Smooth muscle cell of the brain vasculature (primary cell): ENCODE measurements at places on chromosomes 11 and 22.

DNA sequence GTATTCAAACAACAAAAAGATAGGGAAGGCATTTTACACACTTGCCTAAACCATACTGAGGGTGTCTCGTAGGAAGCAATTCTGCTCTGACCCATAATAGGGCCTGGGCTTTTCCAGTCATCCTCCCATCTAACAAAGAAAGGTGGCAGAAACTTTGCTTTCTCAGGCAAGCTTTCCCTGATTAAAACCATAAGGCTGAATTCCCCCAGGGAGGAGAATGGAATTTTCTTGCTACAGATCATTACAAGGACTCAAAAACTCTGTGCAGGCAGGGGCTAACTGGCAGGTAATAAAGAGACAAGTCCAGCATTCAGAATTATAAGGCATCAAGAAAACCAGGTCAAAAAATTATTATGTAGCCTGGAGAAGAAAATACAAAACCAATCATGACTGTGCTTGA lies 90.4 kb downstream of the RBFOX2 start:
- no peak for DNase-seq

DNA sequence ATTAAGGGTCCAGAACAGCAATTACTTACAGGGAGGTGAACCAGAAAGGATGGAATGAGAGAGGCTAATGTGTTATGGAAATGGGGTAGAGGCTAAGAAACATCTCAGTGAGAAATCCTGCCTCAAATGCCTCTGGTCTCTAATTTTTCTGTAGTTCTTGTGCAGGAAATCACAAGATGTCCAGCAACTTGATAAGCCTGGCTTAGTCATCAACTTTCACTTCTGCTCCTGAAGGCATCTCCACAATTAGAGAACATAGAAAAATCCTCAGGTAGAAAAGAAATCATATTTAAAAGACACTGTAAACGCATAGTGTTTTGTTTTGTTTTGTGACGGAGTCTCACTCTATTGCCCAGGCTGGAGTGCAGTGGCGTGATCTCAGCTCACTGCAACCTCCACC lies 18.7 kb downstream of the MRGPRX4 start:
- no peak for DNase-seq

GRCh38 chr11:18912883-18913282 lies 26.3 kb downstream of the MRGPRX1 start:
- DNase-seq: no peak

DNA sequence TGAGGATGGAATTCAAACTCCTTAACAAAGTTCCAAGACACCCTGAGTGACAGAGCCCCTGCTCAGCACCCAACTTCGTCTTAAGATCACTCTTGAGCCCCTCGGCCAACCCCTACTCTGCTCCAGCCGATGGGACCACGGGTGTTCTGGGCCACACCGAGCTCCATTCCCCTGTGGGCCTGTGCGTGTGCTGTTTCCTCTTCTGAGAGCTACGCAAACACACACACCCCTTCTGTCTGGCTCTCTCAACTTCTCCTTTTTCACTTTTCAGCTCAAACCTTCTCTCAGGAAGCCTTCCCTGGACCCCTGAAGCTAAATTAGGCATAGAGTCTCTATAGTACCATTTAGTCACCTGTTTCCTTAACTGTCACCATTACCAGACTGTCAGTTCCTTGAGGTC lies 37.5 kb upstream of the NNMT start:
- DNase-seq: no peak

GRCh38 chr11:129225190-129225589 lies 33.1 kb upstream of the ARHGAP32 start:
- no peak for DNase-seq

- no peak for DNase-seq
Observed at GRCh38 chr11:116695657-116696254, 77.0 kb downstream of the BUD13 start.
